ENCODE measurements at places on chromosomes 7 and 10. TPM values are rescaled to one million over a fixed set of nuclear protein-coding genes. Genes with fewer than 3 reads are reported as not detected.

DNA sequence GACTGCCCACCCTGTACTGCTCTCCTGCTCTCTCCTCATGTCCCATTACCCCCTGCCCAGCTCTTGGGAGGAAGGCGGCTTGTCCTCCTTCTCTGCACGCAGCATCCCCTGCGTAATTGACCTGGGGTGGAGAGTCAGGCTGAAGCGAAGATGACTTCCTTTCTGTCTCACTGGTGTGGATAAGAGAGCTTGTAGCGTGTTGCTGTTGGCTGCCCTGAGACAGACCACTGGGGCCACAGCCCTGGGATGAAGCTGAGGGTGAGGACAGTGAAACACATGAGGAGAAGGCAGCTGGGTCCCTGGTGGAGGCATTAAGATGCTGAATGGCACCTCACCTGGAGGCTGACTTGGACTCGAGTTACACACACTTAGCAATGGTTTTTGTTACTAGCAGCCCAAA is 310.3 kb upstream of the ZNF32 start:
- peaks cover 15% of the 10 kb centered on the region for H3K4me1 ChIP-seq
- no peak overlapping the region for H3K27ac ChIP-seq
- DNase-seq, result no peak
- H3K27me3 ChIP-seq, result no peaks in the 10 kb centered on the region
- no peak overlapping the region for H3K4me3 ChIP-seq

DNA sequence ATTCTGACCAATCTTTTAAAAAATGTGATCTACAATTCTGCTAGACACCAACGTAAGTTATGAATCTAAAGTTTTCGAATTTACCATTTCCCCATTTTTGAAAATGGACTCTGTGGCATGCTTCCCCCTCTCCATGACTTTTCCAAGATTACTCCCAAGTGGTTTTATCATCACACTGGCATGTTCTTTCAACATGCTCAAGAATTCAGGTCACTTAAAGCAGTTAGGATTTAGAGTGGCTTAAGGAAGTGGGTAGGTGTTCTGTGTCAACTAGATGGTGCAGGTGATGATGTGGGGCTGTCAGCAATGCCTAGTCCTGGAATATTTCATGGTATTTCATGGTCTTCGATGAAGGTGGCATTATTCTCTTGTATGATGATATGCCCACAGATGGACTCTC is 164.0 kb upstream of the ASAH2 start:
- no peak overlapping the region for H3K4me3 ChIP-seq
- peaks cover 42% of the 10 kb centered on the region for H3K4me1 ChIP-seq
- H3K27ac ChIP-seq, result no peak overlapping the region

Gene GBF1
- 23.1 TPM for total RNA-seq

Gene RP9
- total RNA-seq, result 9.6 TPM

Gene MICU1
- total RNA-seq, result 23.1 TPM
